Frontal cortex (tissue), 4 donors: ENCODE measurements at places on chromosomes 1 and 21. TPM values are rescaled to one million over a fixed set of nuclear protein-coding genes. Genes with fewer than 3 reads are reported as not detected.

The GFI1 gene
- total RNA-seq: not detected

The C1QB gene
- total RNA-seq: 5.3 TPM

The SLC1A7 gene
- not detected for total RNA-seq

GRCh38 chr21:16678429-16679160 lies 834.2 kb upstream of the CXADR start:
- no peak for DNase-seq

The LEFTY2 gene
- under 0.01 TPM for total RNA-seq

The NTMT2 gene
- total RNA-seq: 0.41 TPM

DNA sequence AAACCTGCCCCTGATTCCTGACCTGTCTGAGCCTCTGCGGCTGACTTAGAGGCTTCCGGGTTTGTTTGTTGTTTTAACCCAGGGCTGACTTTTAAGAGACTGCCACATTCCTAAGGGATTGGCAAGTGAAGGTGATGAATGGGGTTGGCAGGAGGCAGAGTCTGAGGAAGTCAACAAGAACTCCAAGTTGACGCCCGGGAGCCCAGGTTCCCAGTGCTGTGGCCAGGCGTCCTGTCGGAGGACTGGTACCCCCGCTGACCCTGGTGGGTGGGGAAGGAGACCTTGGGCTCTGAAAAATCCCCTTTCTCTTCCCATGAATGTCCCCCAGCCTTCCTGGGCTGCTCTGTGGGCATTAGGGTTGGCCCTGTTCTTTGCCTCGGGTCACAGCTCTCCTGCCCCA lies 19.7 kb upstream of the EPS8L3 start:
- DNase-seq: no peak

GRCh38 chr1:119885903-119886783 lies 10.2 kb downstream of the ADAM30 start:
- DNase-seq: no peak

DNA sequence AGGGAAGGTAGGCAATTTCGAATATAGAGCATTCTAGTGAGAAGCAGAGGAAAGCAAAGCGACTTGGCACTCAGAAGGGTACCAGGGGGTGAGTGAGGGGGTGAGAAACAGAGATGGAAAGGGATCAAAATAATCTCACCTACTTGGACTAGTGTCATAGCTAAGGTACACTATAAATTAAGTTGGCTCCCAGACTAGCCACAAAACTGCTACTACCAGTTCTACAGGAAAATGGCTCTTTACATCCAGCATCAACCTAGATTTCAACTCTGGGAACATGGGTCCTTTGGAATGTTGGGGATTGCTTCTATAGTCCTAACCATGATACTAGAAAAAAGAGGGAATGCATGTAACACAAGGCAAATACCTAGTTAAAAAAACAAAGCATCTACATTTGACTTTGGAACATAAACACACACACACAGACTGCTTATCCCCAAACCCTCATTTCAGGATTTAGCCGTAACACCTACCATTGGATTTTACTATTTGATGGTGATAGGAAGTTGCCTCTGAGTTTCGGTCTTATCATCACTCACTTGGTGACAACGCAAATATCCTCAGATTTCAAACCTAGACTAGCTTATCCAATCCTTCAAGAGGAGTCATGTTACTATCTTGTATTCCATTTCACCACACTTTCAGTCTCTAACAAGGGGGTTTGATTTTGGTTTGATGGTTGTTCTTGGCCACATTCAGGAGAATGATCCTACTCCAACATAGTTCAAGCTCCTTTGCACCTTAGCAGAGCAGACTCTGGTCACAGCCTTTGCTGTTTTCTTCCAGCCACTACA lies 5.6 kb downstream of the ZBTB21 start:
- no peak for DNase-seq

The HTR6 gene
- total RNA-seq: 0.41 TPM

DNA sequence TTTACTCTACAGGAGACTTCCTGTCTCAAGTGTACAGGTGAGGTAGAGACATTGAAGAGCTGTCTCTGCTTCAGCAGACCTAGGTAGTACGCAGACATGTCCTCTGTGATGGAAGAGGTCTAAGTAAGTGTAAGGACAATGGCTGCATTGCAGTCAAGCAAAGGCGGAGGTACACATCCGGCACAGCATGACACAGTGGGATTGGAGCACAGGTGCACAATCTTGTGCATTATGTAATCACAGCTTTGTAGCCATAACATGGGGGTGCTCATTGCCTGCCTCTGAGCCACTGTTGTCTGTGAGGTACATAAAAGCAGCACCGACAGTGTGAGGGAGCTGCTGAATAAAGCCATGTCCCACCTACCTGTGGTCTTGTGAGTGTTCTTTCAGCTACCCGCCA lies 66.4 kb upstream of the CCDC190 start:
- no peak for DNase-seq

DNA sequence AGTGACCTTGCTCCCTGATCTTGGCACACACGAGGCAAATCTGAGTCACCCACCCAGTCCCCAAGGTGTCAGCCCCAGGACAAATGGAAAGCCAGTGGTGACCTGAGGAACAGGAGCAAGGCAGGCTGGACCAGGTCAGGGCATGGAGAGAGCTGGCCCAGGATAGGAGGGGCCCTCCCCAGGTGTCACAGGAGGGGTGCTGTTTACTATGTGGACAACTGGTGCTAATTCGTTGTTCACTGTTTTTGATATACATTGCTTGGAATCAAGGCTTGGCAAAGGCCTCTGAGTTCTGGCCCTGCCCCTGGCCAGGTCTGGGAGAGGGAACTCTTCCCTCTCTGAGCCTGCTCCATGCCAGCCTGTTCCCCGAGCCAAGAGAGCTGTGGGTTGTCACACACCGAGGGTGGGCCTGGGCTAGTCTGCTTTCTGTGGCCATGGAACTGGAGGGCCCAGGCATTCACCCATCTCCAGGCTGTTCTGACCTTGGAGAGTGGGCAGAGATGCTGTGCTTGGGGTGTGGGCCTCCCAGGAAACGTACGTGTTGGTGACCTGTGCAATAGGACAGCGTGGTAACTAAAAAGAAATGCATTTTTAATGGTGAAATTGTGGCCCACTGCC lies 41.8 kb downstream of the CRYAA start:
- DNase-seq: no peak

The DPYD gene
- 51.4 TPM for total RNA-seq

- peak; percentile 79 for DNase-seq
Observed at GRCh38 chr1:18883636-18884418, 18.5 kb downstream of the ALDH4A1 start.

GRCh38 chr1:62516600-62516999 lies 79.8 kb downstream of the USP1 start:
- DNase-seq: no peak
